ENCODE measurements at places on chromosomes 13 and 19.

GRCh38 chr13:29908416-29909080 lies 58.1 kb upstream of the UBL3 start:
- DNase-seq = no peak

DNA sequence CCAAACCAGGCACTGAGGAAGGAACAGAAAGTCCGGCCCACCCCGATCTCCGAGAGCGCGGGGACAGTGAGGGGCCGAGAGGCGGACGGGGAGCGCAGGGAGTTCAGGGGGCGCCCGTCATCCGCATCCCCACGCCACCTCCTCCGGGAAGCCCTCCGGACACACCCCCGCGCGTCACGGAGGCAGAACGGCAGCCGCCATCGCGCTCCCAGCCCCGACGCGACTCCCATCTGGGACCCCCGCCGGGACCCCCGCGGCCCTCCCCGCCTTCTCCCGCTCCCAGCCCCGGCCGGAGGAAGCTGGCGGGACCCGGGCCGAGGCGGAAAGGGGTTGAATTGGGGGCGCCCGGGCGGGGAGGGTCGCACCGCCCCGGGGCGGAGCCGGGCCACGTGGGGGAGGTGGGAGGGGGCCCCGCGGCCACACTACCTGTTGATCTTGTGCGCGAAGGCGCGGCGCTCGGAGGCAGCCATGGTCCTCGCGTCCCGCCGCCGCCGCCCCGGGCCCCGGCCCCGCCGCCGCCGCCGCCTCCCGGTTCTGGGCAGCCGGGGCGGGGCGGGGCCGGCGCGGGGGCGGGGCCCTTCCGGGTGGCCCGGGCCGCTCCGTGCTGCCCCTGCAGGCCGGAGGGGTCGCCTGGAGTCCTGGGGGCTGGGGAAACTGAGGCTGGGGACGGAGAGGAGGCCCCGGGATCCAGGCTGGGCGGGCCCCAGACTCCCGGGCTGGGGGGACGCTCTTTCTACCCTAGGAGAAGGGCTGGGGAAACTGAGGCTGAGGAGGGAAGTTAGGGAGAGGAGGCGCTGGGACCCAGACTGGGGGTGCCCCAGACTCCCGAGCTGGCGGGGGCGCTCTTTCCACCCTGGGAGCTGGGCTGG lies at the start of gene DOCK6:
TSS of gene DOCK6 (minus strand) at position 554 of the 869 bp plus-strand sequence. CDS start at position 470, 84 bp downstream.
- peak; percentile 60 for DNase-seq

GRCh38 chr13:65914716-65915115 lies 1315.4 kb downstream of the PCDH9 start:
- no peak for DNase-seq

DNA sequence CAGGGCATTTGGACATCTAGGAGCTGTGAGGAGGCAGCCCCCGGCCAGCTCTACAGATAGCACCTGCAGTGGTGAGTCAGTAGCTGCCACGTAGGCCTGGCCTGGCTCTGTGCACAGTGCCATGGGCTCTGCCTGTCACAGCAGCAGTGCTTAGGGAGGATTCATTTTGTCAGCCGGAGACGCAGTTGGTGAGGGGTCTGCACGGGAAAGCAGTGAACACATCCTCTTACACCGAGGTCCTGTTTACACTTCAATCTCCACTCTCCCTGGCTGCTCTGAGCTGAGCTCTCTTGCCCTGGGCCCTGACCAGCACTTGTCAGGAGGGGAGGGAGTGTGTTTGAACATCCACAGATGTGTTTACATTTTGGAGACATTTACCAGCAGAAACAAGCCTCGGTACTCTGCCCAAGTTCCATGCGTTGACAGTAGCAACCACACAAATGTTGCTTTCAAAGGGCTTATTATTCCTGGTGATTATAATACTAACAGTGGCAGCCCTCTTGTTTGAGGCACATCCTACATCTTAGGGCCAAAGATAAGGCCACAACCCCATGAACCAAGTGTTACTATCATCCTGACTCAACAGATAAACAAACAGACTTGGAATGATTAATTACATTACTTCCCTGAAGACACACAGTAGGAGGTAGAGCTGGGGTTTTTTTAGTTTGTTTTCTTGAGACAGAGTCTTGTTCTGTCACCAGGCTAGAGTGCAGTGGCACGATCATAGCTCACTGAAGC lies 148.9 kb downstream of the USP12 start:
- DNase-seq = peak; percentile 30

DNA sequence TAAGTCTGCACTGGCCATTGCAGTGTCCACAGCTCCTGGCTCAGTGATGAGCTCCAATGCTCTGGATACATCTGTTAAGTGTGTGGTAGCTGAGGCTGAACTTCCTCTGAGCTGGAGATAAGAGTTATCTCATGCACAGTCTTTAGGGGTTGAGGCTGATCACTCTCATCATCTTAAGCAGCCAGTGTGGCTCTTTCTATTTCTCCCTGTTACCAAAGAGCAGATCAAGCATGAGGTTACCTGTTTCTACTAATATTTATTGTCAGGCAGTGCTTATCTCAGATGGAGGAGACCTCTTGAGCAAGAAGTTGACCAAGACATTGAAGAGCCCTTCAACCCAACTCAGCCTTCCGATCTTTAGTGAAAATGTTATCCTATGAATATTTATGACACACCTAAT lies 6.6 kb upstream of the OR10H2 start:
- no peak for DNase-seq

GRCh38 chr19:32416749-32417456 lies 11.3 kb downstream of the DPY19L3 start:
- no peak for DNase-seq

GRCh38 chr19:43719918-43720317 lies 4.0 kb downstream of the IRGC start:
- no peak for DNase-seq

- DNase-seq = peak; percentile 48
Measured at GRCh38 chr13:78659732-78660494, 958 bp upstream of the OBI1 start.

- no peak for DNase-seq
Measured at GRCh38 chr19:6233056-6233826, 46.5 kb downstream of the MLLT1 start.

DNA sequence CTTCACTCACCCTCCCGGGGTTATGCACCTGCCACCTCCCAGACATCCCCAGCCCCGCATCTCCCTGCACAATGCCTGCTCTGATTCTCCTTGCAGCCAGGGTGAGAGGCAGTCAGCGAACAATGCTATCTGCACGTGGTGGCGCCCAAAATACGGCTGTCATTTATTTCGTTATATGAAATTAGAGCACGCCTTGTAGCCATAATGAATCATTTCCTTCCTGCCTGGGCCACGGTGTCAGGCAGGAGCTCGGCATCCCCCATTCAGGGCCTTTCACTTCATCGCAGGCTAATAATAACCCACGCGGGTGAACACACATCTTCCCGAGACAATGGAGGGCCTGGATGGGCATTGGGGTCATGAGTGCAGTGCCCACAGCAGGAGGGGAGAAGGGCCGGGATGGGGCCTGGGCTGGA lies 143.8 kb upstream of the ZNF507 start:
- peak; percentile 39 for DNase-seq

DNA sequence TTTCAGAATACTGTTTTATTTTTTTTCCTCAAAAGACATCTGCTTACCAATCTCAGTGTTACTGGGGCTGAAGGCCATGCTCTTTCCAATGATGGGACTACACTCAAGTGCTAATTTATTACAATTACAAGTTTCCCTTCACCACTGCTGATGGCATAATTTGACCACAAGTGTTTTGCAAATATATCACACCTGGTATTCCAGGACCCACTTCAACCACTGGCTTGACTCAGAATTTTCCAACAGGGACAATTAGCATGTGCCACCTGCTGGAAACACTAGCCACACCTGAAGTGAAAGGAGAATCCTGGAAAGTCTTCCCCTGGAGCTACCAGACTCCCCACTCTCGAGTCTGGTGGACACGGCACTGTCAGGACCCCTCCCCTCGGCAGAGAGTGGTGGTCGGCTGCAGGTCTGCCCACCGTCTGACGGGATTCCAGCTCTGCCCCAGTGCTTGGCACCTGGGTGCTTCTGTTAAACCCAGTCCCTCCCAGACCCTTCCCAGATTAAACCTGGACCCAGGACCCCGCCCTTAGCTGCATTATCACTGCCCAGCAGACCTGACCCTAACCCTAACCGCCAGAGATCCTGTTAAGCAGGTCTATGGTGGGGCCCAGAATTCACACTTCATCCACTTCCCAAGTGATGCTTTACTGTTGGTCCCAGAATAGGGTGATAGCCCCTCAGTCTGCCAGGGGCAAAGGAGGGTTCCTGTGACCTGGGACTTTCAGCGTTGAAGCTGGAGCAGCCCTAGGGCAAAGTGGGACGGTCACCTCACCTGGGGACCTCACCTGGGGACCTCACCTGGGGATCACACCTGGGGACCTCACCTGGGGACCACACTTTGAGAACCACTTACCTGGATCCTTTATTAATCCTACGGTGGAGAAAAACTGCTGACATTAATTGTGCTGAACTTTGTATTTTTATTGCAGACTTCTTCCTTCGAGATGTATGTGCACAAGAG lies 17.6 kb upstream of the RASA3 start:
- DNase-seq = no peak

DNA sequence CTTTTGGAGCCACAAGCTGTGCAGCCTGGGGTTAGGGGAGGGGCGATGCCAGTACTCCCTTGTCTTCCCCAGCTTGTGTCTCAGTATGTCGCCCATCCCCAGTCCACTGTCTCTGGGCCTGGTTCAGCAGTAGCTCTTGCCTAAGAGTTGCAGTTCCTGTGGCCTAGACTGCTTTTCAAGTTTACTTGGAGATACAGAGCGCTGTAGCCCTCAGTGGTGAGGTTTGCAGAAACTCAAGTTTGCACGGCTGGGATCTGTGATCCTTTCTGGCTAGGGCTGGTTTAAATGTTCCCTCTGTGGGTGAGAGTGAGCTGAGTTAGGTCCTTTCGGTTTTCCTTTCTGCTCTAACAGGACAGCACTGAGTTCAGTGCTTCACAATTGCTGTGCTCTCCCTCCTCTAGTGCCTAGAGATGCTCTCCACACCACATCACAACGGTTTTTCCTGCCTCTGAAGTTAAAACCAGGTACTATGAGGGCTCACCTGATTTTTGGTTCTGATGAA lies 360.6 kb upstream of the TMTC4 start:
- no peak for DNase-seq

- peak; percentile 89 for DNase-seq
Measured at GRCh38 chr19:35346193-35347052, 1.3 kb upstream of the FFAR1 start.

- no peak for DNase-seq
Measured at GRCh38 chr19:47644199-47644598, 35.3 kb downstream of the BICRA start.

GRCh38 chr19:56721714-56722113 lies 50.2 kb upstream of the ZNF835 start:
- no peak for DNase-seq

- DNase-seq = no peak
Measured at GRCh38 chr19:46133101-46133627, 8.7 kb upstream of the IGFL3 start.

- no peak for DNase-seq
Measured at GRCh38 chr19:56110515-56111448, 10.3 kb downstream of the ZNF787 start.

DNA sequence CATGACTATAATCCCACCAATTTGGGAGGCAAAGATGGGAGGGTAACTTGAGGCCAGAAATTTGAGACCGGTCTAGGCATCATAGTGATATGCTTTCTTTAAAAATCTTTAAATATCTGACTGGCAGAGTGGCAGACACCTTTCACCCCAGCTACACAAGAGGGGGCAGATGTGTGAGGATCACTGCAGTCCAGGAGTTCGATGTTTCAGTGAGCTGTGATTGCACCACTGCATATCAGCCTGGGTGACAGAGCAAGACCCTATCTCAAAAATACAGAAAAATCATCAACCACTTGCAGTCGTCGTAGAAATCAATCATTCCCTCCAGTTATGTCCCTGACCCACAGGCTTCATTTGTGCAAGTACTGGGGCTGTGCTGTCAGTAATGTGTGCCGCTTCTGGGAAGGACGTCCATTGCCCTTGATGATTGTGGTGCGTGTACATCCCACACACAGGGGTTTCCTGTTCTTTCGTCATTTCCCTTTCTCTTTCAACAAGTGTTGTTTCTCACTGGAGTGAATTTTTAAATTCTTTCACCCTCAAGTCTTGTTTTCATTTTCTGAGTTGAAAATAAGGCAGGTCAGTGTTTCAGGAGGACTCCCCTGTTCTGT lies 1.4 kb downstream of the LGALS14 start:
- peak; percentile 67 for DNase-seq

- peak; percentile 29 for DNase-seq
Measured at GRCh38 chr19:23436944-23437343, 41.7 kb upstream of the ZNF91 start.

DNA sequence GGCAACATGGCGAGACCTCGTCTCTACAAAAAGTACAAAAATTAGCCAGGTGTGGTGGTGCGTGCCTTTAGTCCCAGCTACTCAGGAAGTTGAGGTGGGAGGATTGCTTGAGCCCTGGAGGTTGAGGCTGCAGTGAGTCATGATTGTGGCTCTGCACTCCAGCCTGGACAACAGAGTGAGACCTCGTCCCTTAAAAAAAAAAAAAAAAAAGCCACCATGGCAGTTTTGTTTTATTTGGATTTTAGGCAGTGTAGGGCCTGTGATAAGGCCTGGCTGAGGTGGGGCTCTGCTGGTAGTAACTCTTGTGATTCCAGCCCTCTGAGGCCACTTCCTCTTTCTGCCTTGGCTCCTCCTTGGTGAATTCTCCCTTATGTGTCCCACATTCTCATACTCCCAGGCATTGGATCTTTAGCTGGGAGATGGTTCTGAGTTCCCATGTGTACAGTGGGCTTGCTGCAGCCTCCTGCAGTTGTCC lies 39.2 kb downstream of the GATAD2A start:
- peak; percentile 29 for DNase-seq

DNA sequence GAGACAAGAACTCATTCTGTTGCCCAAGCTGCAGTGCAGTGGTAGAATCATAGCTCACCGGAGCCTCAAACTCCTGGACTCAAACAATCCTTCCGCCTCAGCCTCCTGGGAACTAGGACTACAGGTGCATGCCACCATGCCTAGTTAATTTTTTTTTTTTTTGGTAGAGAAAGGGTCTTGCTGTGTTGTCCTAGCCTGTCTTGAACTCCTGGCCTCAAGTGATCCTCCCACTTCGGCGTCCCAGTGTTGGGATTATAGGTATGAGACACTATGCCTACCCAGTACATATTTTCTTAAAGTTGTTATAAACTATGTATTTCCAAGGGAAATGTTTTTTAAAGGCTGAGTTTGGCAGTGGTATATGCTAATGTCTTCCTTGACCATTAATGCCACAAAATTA lies 412.6 kb downstream of the KLF12 start:
- no peak for DNase-seq

DNA sequence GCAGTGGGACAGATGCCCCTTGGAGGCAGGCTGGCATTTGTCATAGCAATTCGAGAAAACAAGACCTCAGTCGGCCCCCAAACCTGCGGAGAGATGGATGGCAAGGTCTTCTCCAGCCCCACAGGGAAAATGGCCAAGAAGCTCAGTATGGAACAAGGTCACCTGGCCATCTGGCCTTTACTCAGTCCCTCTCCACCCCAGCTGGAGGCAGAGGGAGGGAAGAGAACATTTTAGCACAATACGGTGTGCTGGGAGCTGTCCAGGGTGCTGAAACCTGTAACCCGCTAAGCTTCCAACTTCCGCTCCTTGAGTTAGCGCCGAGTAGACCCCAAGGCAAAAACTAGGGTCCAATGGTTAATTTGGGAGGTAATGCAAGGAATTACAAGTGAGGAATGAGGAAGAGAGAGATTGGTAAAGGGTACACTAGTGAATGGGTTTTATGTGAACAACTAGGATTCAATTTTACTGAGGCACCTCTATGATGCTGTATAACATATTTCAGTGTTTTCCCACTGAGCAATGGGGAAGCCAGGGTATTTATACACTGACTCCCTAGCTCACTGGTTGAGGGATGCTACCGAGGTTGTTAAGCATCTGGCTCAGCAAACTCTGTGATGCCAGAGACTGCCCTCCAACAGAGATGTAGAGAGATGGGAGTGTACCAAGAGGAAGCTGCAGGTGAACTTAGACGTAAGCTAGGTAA lies 64.3 kb downstream of the CACNA1A start:
- peak; percentile 74 for DNase-seq

- DNase-seq = no peak
Measured at GRCh38 chr19:16146112-16146511, 2.6 kb downstream of the HSH2D start.

Data from activated CD4-positive, alpha-beta T cell treated with anti-CD3 and anti-CD28 coated beads for 36 hours (primary cell).